ENCODE measurements at places on chromosomes 2 and 18. TPM values are rescaled to one million over a fixed set of nuclear protein-coding genes. Genes with fewer than 3 reads are reported as not detected.

The XDH gene
- 3.7 TPM for total RNA-seq

The HOXD10 gene
- not detected for total RNA-seq

The LIMS4 gene
- 1.1 TPM for total RNA-seq

The AFG3L2 gene
- total RNA-seq = 109 TPM

DNA sequence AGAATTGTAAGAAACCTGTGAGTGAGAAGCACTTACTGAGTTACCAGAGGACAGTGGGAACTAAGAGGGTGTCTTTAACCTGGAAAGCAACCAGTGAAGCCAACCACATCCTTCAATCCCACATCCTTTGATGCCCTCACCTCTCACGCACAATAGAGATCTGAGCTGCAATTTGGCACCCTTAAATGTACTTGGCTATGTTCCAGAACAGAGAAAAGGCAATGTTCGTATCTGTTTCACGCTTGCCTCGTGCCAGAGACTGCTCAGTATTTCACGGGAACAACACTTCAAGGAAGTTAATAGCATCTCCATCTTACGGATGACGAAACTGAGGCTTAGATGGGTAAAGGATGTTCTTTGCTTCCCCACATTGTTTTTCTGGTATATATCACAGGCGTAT lies 167.4 kb downstream of the DPP10 start:
- no peak overlapping the region for H3K27ac ChIP-seq
- no peak overlapping the region for H3K4me3 ChIP-seq
- peaks cover 25% of the 10 kb centered on the region for H3K4me1 ChIP-seq
- no peak for DNase-seq
- H3K27me3 ChIP-seq = no peaks in the 10 kb centered on the region

GRCh38 chr18:36493349-36494159 lies 196.0 kb downstream of the FHOD3 start:
- H3K27me3 ChIP-seq = no peaks in the 10 kb centered on the region
- no peak overlapping the region for H3K4me3 ChIP-seq
- no peaks in the 10 kb centered on the region for H3K36me3 ChIP-seq
- DNase-seq = peak; percentile 36
- peaks cover 22% of the 10 kb centered on the region for H3K4me1 ChIP-seq

DNA sequence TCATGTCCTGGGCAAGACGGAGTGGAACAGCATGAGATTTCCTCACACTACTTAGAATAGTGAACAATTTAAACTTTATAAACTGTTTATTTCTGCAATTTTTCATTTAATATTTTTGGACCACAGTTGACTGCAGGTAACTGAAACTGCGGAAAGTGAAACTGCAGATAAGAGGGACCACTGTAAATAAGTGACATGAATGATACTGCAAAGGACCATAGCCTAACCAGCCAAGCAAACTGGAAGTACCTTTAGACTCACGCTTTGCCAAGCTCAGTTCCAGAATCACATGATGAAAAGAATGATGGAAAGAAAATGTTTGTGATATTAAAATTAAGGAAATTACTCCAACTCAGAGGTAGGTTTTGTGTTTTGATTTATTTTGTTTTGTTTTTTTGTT lies 94.6 kb upstream of the ITGA4 start:
- no peak overlapping the region for H3K27ac ChIP-seq
- H3K4me3 ChIP-seq = no peak overlapping the region

GRCh38 chr2:233650981-233651380 lies 14.7 kb downstream of the UGT1A10 start:
- H3K4me3 ChIP-seq = no peak overlapping the region
- H3K27me3 ChIP-seq = peaks cover 7% of the 10 kb centered on the region
- no peak for DNase-seq
- H3K27ac ChIP-seq = no peak overlapping the region

DNA sequence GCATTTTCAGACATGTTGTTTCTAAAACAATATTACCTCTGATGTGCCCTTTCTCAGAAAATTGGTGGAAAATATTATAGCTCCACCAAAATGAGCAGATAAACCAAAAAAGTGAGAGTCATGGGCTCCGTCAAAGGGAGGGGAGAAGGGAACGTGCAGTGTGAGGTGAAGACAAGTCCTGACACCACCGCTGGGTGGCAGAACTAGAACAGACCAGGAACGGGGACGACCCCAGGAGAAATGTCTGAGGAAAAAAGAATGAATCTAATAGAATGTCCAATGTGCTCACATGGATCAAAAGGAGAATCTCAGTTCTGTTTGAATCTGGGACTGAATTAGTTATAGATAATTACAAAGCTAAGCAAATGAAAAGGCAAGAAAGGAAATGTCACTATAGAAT lies 22.6 kb upstream of the BCL2 start:
- peaks cover 21% of the 10 kb centered on the region for H3K4me1 ChIP-seq
- no peak overlapping the region for H3K4me3 ChIP-seq
- peak; percentile 58 for DNase-seq
- H3K27me3 ChIP-seq = no peaks in the 10 kb centered on the region
- H3K27ac ChIP-seq = no peak overlapping the region

GRCh38 chr2:101125808-101126207 lies 25.4 kb downstream of the TBC1D8 start:
- H3K4me3 ChIP-seq = no peak overlapping the region
- peaks cover 3% of the 10 kb centered on the region for H3K36me3 ChIP-seq
- no peaks in the 10 kb centered on the region for H3K27me3 ChIP-seq
- DNase-seq = no peak
- H3K27ac ChIP-seq = no peak overlapping the region

DNA sequence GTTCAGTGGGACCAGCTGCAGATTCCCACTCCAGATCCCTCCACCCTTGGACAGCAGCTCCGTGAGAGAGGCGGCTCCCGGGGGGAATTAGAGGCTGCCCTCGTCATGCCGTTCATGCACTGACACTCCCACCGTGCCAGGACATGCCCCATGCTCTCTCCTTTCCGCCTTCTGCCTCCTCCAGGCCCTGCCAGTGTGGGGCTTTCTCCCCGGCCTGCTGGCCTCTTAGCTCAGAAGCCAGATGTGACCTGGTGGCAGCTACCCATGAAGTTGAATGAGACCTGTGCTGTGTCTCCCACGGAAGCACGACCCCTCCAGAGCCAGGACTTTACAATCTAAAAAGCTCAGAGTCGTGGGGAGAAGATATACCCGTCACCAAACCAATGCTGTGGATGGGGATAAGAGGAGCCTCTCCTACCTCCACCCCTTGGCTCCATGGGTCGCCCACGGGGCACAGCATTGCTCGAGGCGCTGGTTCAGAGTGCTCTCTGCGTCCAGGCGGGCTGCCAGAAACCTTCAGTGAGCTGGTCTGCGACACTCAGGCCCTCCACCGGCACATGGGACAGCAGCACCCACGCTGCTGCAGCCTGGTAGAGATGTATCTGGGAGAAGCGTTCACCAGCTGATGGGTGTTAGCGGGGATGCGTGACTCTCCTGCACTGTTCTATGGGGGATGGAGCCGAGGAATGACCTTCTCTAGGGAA lies 111.0 kb upstream of the GPC1 start:
- 0 out of 2 replicates have a peak, but pooled peaks cover 2% of the 10 kb centered on the region for H3K4me1 ChIP-seq
- H3K27me3 ChIP-seq = no peaks in the 10 kb centered on the region
- no peak overlapping the region for H3K27ac ChIP-seq
- no peak for DNase-seq
- no peaks in the 10 kb centered on the region for H3K36me3 ChIP-seq

DNA sequence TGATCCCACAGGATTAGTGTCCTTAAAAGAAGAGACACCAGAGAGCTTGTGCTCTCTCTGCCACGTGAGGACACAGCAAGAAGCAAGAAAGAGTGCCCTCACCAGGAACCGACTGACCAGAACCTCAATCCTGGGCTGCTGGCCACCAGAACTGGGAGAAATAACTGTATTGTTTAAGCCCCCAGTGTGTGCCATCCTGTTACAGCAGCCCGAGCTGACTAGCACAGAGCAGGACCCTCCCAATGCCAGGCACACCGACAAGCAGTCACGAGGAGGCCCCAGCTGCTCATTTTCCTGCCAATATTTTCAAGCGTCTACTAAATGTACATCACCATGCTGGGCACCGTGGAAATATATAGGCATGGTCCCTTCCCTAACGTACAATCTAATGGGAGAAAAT lies 17.1 kb downstream of the FAM178B start:
- H3K36me3 ChIP-seq = no peaks in the 10 kb centered on the region
- H3K4me1 ChIP-seq = peaks cover 3% of the 10 kb centered on the region
- no peaks in the 10 kb centered on the region for H3K27me3 ChIP-seq
- no peak for DNase-seq

DNA sequence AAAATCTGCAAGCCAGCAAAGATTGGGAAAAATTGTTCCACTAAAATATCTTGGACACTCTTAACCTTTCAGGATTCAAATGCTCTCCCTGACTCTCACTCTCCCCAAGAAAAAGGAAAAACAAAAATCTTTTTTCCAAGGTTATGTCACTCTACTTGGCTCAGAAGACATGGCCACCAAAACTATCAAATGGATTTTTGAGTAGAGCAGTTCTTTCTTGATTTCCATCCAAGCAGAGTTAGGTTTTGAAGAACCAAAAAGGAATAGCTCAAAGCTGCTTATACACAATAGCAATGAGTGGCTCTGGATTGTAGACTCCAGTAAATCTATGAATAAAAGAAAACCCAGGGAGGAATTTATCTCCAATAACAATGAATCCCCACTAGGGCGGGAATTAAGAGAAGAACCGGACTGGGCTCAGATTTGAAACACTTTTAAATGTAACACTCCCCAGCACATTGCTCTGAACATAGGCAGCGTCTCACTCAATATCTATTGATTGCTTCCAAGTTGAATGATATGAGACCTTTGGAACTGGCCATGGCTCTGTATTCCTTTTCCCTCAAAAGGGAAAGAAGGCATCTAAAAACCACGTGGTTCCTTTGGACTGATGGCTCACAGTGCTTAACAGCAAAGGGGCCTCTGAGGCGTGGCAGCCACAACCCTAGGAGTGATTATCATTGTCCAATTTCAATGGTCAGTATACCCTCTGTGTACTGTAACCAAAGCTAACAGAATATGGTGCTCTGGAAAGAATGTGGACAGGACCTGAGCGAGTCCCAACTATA lies 68.3 kb downstream of the SPRED2 start:
- no peak for DNase-seq
- H3K4me1 ChIP-seq = peaks cover 31% of the 10 kb centered on the region
- H3K4me3 ChIP-seq = no peak overlapping the region

DNA sequence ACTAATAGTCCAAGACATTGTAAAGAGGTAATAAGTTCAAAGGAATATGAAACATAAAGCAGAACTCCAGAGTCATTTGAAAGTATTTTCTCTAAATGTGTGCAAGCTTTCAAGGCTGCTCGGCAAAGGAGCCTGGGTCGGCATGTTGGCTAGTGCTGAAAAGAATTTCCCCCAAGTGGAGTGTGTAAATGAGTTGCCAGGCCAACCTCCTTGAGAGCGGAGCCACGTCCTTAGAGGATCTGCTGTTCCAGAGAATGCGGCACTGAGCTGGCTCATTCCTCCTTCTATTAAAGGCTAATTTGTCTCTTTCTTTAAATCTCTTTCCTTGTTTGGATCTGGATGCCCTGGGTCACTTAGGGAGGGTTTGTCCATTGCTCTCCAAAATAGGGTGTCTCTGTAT lies 127.5 kb downstream of the RDH14 start:
- no peak overlapping the region for H3K27ac ChIP-seq
- H3K4me1 ChIP-seq = no peaks in the 10 kb centered on the region
- no peaks in the 10 kb centered on the region for H3K36me3 ChIP-seq
- H3K4me3 ChIP-seq = no peak overlapping the region
- peak; percentile 24 for DNase-seq

GRCh38 chr2:131048641-131049040 lies 44.6 kb downstream of the FAM168B start:
- H3K27ac ChIP-seq = peak overlapping the region; percentile 20
- DNase-seq = no peak
- peaks cover 6% of the 10 kb centered on the region for H3K4me1 ChIP-seq
- no peaks in the 10 kb centered on the region for H3K27me3 ChIP-seq
- H3K36me3 ChIP-seq = peaks cover 60% of the 10 kb centered on the region

DNA sequence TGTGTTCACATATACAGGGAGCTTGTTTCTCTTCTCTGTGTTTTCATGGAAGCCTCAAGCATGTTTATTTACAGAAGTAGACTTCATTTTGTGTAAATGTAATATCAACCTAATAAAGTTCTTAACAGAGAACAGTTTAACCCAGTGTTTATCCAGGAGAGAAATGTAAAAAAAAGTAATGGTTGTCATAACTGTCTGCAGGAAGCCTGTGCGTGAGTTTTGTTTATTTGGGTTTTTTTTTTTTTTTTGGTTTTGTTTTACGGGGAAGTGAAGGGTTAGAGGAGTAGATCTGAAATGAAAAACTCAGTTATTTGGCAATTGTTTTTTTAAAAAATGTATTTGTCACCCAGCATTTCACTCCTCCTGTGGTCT lies 124.7 kb downstream of the RAPGEF4 start:
- peaks cover 8% of the 10 kb centered on the region for H3K4me1 ChIP-seq
- no peak for DNase-seq
- H3K4me3 ChIP-seq = no peak overlapping the region
- no peaks in the 10 kb centered on the region for H3K27me3 ChIP-seq

DNA sequence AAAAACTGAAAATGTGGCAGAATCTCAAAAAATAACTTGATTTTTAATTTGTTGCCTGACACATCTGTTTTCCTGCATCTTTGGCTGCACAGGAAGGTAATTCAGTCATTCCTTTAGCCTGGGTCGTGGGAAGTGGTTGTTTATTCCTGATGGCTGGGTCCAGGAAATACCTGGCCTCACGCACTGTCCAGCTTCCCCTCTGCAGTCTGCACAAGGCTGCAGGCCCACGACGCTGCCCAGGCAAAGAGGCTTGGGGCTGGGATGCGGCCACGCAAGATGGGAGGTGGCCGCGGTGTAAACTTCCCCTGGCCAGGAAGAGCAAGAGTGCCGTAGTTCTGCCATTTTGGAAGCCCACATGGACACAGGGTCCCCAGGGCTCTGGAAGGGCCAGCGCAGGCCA lies 28.2 kb downstream of the TSHZ1 start:
- DNase-seq = no peak
- 0 out of 2 replicates have a peak, but pooled peaks cover 4% of the 10 kb centered on the region for H3K36me3 ChIP-seq
- H3K4me1 ChIP-seq = no peaks in the 10 kb centered on the region
- H3K27ac ChIP-seq = no peak overlapping the region

GRCh38 chr2:172834881-172835280 lies 99.2 kb downstream of the RAPGEF4 start:
- DNase-seq = no peak
- no peaks in the 10 kb centered on the region for H3K36me3 ChIP-seq
- H3K4me1 ChIP-seq = peaks cover 8% of the 10 kb centered on the region

- DNase-seq = no peak
- no peak overlapping the region for H3K27ac ChIP-seq
- peaks cover 17% of the 10 kb centered on the region for H3K4me1 ChIP-seq
- H3K36me3 ChIP-seq = no peaks in the 10 kb centered on the region
- no peaks in the 10 kb centered on the region for H3K27me3 ChIP-seq
These were observed 1650.9 kb upstream of the TMEFF2 start for GRCh38 chr2:193845604-193846003.

Measured in WTC11 (cell line).